ENCODE measurements at places on chromosomes 13 and 19. TPM values are rescaled to one million over a fixed set of nuclear protein-coding genes. Genes with fewer than 3 reads are reported as not detected.

- H3K27ac ChIP-seq, result no peak overlapping the region
- H3K36me3 ChIP-seq, result no peaks in the 10 kb centered on the region
- no peaks in the 10 kb centered on the region for H3K27me3 ChIP-seq
- DNase-seq, result no peak
- no peak overlapping the region for H3K4me3 ChIP-seq
Observed at GRCh38 chr19:35318679-35319448, 10.1 kb upstream of the CD22 start.

- H3K27me3 ChIP-seq, result no peaks in the 10 kb centered on the region
- peaks cover 39% of the 10 kb centered on the region for H3K4me1 ChIP-seq
- peak overlapping the region; percentile 75 for H3K27ac ChIP-seq
- DNase-seq, result no peak
Observed at GRCh38 chr19:1167687-1168571, 6.1 kb downstream of the SBNO2 start.

- peaks cover 31% of the 10 kb centered on the region for H3K27me3 ChIP-seq
- H3K36me3 ChIP-seq, result no peaks in the 10 kb centered on the region
- H3K4me1 ChIP-seq, result no peaks in the 10 kb centered on the region
- no peak overlapping the region for H3K4me3 ChIP-seq
- DNase-seq, result peak; percentile 7
Observed at GRCh38 chr13:24540236-24541126, 27.9 kb upstream of the PARP4 start.

DNA sequence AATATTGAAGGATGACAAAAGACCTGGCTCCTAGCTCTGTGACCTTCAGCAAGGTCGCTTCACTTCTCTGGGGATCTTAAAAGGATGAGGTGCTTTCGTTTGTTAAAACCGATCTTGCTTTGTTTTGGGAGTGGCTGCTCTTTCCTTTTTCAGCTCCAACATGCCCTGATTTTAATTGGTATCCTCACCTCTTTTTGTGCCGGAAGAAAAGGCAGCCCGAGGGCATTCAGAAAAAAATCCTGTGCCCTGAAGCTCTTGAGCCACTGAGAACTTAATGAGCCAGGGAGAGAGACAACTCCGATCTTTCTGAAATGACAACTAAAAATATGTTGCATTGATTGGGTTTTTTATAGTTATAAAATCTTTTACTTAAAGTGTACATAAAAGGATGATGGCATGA lies 19.4 kb downstream of the CLDN10 start:
- no peak overlapping the region for H3K4me3 ChIP-seq
- H3K27ac ChIP-seq, result no peak overlapping the region
- H3K36me3 ChIP-seq, result no peaks in the 10 kb centered on the region
- H3K27me3 ChIP-seq, result no peaks in the 10 kb centered on the region
- DNase-seq, result no peak
- H3K4me1 ChIP-seq, result no peaks in the 10 kb centered on the region

GRCh38 chr13:31209172-31209840 lies 9.5 kb downstream of the B3GLCT start:
- H3K27ac ChIP-seq, result no peak overlapping the region
- no peaks in the 10 kb centered on the region for H3K36me3 ChIP-seq
- H3K27me3 ChIP-seq, result no peaks in the 10 kb centered on the region
- H3K4me1 ChIP-seq, result peaks cover 3% of the 10 kb centered on the region
- no peak overlapping the region for H3K4me3 ChIP-seq
- peak; percentile 20 for DNase-seq

GRCh38 chr13:74708629-74709028 lies 574.4 kb upstream of the KLF12 start:
- no peaks in the 10 kb centered on the region for H3K36me3 ChIP-seq
- no peaks in the 10 kb centered on the region for H3K4me1 ChIP-seq
- H3K27me3 ChIP-seq, result no peaks in the 10 kb centered on the region
- no peak for DNase-seq
- no peak overlapping the region for H3K27ac ChIP-seq

GRCh38 chr19:36638862-36639510 lies 27.7 kb downstream of the ZNF461 start:
- peaks cover 12% of the 10 kb centered on the region for H3K36me3 ChIP-seq
- H3K4me1 ChIP-seq, result no peaks in the 10 kb centered on the region
- no peak overlapping the region for H3K4me3 ChIP-seq
- H3K27me3 ChIP-seq, result no peaks in the 10 kb centered on the region
- DNase-seq, result no peak

- no peak overlapping the region for H3K27ac ChIP-seq
- no peak for DNase-seq
- no peaks in the 10 kb centered on the region for H3K4me1 ChIP-seq
- no peaks in the 10 kb centered on the region for H3K36me3 ChIP-seq
- no peaks in the 10 kb centered on the region for H3K27me3 ChIP-seq
- no peak overlapping the region for H3K4me3 ChIP-seq
Observed at GRCh38 chr19:45753548-45753947, 15.5 kb downstream of the SIX5 start.

GRCh38 chr13:107066355-107066754 lies 498.4 kb upstream of the ARGLU1 start:
- H3K27ac ChIP-seq, result no peak overlapping the region
- H3K4me1 ChIP-seq, result no peaks in the 10 kb centered on the region
- H3K27me3 ChIP-seq, result no peaks in the 10 kb centered on the region

DNA sequence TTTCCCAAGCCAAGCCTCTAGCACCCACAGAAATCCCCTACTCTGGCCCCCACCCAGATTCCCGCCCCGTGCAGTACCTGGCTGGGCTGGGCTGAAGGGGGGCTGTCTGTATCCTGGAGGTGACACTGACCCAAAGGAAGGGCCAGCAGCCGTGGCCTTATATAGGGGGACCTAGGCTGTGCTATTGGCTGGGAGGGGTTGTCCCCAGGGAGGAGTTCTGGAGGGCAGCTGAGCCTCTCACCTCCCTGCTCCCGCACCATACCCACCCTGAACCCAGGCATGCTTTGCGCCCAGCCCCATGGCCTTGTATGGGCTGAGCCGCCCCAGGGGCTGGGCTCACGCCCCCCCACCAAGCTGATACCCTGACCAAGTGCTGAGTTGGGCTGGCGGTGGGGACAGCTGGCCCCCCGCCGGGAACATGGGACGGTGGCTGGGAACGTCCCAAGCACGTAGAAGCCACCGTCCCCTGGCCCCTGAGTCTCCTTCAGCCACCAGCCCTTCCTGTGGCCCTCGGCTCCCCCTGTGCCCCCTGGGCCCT lies at the start of gene CKM:
Gene CKM, minus strand, starts transcription at position 132 of the 538 bp plus-strand sequence. CDS start 3,162 bp downstream, outside the sequence.
- no peak within 1 kb of the TSS for H3K27ac ChIP-seq
- no peak for DNase-seq
- H3K4me3 ChIP-seq, result peak within 1 kb of the TSS; percentile 11

GRCh38 chr19:38893341-38893771 lies 6.1 kb downstream of the SIRT2 start:
- no peak overlapping the region for H3K27ac ChIP-seq
- no peak for DNase-seq
- no peak overlapping the region for H3K4me3 ChIP-seq
- peaks cover 33% of the 10 kb centered on the region for H3K36me3 ChIP-seq
- H3K27me3 ChIP-seq, result no peaks in the 10 kb centered on the region
- H3K4me1 ChIP-seq, result peaks cover 4% of the 10 kb centered on the region

DNA sequence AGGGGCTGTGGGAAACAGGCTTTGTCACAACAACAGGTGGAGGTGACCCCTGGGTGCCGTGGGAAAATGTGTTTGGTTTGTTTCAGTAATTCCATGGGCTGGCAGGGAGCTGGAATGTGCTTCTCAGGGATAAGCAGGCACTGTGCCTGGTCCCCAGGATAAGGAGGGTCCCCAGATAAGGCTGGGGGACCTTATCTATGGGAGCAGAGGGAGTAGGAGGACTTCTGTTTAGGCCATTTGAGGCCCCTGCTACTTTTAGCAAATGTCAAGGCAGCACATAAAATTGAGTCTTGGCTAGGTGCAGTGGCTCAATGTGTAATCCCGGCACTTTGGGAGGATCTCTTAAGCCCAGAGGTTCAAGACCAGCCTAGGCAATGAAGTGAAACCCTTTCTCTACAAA lies 59.5 kb downstream of the KCNC3 start:
- DNase-seq, result no peak
- no peak overlapping the region for H3K27ac ChIP-seq
- no peak overlapping the region for H3K4me3 ChIP-seq
- H3K27me3 ChIP-seq, result no peaks in the 10 kb centered on the region
- peaks cover 72% of the 10 kb centered on the region for H3K36me3 ChIP-seq
- H3K4me1 ChIP-seq, result no peaks in the 10 kb centered on the region

Gene WDR87
- polyA plus RNA-seq, result 0.01 TPM

Gene KLK14
- 0.12 TPM for polyA plus RNA-seq

Gene SLC25A41
- polyA plus RNA-seq, result 0.36 TPM

Gene DHDH
- polyA plus RNA-seq, result 5.2 TPM

Measured in large intestine (tissue), 12 donors.